ENCODE measurements at places on chromosomes 12 and 14. TPM values are rescaled to one million over a fixed set of nuclear protein-coding genes. Genes with fewer than 3 reads are reported as not detected.

Gene DNAI7
- not detected for total RNA-seq

Gene TMEM116
- total RNA-seq: 22.2 TPM

Gene FOXA1
- total RNA-seq: not detected

Gene AVPR1A
- not detected for total RNA-seq

Gene ERP29
- total RNA-seq: 119 TPM

Gene WIF1
- total RNA-seq: not detected
